ENCODE measurements at places on chromosomes 2 and 18.
A peak's percentile ranks its signal among the peaks of the same experiment; 100 is the strongest.

- DNase-seq, result peak; percentile 8
Measured at GRCh38 chr2:55051026-55051866, 995 bp upstream of the RTN4 start.

DNA sequence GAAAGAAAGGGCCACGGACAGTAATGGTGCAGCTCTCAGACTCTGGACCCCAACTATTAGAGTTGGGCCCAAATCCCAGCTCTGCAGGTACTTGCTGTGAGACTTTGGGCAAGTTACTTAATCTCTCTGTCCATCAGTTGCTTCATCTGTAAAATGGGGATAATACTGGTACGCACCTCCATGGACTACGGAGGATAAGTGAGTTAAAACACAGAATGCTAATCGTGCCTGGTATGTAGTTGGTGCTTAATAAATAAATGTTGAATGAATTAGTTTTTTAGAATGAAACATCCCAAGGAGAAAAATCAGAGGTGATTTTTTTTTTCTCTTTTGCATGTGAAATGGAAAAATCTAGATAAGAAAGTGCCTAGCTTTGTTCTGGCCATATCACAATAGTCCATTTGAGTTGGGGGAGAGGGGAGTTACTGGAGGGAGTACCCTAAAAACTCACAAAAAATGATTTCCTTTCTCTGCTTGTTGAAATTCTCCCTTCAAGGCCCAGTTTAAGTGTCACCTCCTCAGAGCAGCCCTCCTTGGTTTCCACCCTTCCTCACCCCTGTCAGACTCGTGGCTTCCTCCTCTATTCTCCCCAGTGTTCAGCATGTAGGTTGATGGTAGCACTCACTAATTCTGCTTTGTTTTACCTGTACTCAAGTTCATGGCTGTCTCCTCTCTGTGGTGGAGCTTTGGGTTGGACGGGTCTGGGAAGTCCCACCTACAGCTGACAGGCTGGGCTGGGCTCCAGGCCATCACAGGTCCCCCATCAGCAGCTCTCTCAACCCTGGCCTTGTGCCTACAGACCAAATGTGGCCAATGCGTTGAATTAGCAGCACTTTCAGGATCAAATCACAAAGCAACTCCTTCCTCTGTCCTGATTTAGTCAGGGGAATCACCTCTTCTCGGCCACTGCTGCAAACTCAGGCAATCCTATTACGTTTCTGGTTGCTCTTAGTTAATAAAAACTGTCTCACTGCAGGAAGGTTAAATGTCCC is 92.8 kb upstream of the TAF1B start:
- no peak for DNase-seq

- DNase-seq, result no peak
Measured at GRCh38 chr2:23901966-23902846, 24.7 kb downstream of the ATAD2B start.

DNA sequence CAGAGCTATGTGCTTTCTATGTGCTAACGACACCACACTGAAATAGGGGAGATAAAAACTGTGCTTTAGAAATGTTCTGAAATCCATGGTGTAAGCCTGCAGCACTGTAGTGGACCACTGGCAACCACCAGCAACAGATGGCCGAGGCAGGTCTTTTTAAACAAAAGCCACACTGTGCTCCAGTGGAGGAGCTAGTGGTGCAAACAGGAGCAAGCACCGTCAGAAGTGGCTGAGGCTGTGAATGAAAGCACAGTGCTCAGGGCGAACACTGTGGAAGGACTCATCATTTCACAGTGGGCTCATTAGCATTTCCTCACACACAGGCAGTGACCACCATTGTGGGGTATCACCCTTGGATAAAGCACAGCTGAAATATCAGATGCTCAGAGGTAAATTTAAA is 22.9 kb upstream of the MTX2 start:
- no peak for DNase-seq

GRCh38 chr2:1936427-1936980 is 192.2 kb upstream of the PXDN start:
- no peak for DNase-seq

DNA sequence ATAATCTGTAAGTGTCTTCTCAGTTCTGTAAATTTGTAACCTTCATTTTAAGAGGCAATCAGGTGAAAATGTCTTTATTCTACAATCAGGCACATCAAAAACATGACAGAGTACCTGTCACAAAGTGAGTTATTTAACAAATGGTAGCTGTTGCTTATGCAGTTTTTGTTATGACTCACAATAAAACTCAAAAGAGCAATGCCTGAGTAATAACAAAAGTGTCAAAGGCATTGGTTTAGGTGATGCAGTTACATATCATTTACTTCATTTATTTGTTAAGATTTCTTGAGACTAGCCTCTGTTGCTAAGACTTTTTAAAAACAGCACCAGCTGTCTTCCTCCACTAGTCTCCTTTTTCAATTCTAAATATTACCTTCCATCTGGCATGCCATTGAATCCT is 177.8 kb downstream of the KIAA1328 start:
- DNase-seq, result no peak

DNA sequence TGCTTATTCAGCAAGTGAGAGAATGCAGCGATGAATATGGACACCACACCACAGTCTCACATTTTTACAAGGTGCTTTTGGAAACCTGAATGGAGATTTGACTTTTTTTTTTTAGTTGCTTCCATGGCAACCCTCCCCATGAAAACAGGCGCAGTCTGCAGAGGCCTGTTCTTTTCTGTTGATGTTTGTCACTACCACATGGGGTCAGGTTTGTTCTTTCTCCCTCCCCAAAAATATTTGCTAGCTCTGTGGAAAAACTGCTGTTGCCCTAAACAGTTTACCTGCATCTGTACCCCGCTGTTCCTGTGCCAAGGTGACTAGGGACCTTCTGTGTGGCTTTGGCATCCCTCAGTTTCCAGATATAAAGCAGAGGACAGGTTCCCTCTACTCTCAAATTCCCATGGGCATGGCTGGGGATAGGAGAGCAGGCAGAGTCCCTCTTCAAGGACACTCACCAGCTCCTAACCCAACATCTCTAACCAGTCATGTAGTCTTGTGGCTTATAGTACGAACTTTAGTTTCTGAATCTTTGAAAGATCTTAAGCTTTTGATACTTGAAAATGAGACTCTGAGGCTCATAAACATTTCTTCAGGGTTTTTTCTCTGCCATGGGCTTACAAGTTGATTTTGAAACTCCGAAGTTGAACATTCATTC is 14.7 kb upstream of the MAPRE2 start:
- no peak for DNase-seq

DNA sequence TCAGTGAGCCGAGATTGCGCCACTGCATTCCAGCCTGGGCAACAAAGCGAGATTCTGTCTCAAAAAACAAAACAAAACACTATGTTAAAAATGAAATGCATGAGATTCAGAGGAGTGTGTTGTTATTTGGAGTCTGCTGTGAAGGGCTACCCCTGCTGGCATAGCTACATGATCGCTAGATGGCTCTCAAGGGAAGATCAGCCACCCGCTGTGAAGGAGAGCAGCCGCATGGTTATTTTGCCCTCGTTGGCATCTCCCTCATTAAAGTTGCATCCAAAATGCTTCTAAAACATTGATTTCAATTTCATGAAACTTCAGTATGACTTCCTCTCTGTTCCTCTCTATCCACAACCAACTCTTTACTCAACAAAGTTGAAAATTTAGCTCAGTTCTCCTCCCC is 54.8 kb upstream of the NDUFV2 start:
- no peak for DNase-seq

DNA sequence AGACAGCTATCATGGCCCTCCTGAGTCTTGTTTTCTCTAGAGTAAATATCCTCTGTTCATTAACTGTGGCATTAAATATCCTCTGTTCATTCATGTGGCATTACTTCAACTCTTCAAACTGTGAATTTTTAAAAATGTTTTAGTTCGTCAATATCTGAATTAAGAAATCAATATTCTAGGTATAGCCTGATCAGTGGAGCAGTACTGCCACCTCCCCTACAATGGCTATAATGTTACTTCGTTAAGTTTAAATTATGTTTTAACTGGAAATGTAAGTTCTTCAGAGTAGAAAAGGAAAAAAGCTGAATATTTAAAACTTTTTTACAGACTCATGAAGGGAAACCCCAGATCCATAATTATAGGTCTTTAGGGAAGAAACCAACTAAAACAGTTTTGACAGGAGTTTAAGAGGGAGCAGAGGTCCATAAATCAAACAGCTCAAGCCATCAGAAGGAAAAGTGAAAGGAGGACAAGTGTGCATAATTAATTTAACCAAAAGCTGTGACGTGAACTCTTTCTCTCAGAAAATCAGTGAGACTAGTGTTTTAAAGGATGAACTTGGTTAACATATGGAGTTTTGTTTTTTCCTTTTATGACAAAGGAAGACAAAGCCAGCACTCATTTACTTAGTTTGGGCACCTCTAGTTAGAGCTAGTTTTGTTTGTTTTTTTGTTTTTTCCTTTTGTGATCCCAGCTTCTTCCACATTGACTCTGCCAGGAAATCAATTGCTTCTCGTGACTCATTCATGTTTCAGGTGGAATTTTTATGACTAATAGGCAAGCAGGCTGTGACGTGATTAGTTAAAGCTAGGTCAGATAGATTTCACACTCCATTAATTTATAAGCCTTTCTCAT is 44.9 kb downstream of the RBBP8 start:
- DNase-seq, result no peak

GRCh38 chr2:190799999-190800398 is 80.6 kb upstream of the GLS start:
- DNase-seq, result no peak

DNA sequence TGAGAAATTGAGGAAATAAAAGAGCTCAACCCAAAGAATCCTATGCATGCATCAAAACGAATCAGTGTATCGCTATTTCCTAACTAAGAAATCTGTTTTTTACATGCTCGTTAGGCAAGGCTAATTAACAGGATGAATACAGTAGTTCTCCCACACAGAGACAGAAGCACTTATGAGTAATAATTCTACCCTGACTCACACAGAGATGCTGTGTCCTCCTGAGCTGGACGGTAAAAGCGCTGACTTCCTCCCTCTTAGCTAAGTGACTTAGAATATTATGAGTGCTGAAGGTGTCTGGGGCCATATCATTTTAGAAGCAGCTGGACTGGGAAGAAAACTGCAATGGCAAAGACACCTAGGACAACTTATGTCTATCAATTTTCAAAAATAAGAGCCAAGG is 18.5 kb downstream of the PLEKHM3 start:
- no peak for DNase-seq

GRCh38 chr2:72806280-72806945 is 19.4 kb downstream of the EXOC6B start:
- DNase-seq, result no peak

DNA sequence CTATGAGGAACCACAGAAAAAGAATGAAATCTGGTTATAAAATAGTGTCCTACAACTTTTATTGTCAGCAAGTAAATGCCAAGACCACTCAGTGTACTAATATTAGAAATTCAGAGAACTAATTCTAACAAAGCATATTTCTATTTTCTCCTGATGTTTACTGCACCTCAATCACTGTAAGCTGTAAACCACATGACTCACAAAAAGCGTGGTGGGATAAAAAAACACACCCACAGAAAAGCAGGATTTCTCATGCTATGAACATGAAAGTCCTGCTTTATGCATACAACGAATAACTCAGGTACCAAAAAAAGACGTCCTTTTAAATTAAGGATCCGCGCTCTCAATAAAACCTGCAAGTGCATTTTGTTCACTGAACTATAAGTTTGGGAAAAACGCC is 797 bp downstream of the TXNL4A start:
- DNase-seq, result no peak

DNA sequence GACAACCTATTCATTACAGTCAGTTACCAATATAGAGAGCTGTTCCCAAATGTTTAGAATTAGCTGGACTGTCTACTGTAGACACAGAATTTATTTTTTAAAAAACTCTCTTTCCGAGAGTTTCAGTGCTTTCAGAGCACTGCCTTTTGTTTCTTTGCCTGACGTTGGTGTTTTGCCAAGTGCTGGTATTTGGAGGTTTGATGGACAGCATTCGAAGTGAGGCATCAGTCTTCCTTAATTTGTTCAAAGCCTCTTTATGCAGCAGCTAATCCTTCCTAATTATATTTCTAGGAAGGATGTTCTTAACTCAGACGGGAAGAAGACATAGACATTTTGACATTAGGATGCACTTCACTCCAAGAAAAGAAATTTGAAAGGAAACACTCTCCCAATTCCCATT is 83.2 kb downstream of the LTBP1 start:
- DNase-seq, result no peak

DNA sequence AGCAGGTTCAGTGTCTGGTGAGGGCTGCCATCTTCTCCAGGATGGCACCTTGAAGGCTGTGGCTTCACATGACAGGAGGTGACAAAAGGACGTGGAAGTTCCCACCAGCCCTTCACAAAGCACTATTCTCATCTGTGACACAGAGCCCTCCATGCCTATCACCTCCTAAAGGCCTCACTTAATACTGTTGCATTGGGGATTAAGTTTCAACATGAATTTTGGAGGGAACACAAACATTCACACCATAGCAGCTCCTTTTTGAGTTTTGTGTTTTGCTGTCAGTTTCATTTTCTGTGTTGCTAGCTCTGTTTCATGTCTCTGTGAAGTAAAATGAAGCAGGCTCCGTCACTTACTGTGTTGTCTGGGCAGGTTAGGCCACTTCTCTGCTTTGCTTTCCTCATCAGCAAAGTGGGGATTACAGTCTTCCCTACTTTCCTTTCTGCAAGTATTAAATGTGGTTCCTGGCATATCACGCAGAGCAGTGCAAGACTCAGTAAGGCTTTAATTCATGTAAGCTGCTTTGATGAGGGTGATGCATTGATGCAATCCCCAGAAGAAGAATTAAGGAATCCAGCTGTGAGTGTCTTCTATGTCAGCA is 31.6 kb downstream of the LIMS1 start:
- DNase-seq, result no peak

GRCh38 chr2:61647044-61647443 is 108.9 kb upstream of the XPO1 start:
- no peak for DNase-seq

GRCh38 chr18:67483237-67483636 is 33.3 kb downstream of the DSEL start:
- DNase-seq, result no peak

- no peak for DNase-seq
Measured at GRCh38 chr2:179579800-179580199, 281.6 kb downstream of the ZNF385B start.

DNA sequence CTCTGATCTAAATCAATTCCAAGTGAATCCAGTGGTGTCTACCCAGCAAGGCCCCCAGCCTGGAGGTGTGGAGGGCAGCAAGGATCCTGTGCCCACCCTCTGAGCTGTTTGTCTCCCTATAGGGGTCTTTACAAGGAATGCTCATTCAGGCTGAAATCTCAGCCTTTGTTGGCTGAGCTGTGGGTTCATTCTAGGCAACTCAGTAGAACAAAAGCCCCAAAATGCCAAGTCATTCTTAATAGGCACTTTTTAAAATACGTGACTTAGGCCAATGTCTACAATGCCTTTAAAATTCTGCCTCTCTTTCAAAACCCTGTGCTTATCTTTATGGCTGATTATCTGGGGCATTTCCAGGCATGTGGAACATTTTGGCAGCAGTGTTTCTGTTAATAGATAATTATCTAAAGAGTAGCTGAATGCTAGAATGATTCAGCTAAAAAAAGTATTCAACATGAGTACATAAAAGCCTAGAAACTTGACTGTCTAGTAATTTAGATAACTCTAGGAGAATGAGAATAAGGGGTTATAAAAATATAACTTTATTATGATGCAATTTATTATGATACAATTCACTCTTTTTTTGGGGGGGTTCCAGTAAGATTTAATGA is 7.4 kb downstream of the UGT1A6 start:
- no peak for DNase-seq
